ENCODE measurements at places on chromosomes 11 and 22.

DNA sequence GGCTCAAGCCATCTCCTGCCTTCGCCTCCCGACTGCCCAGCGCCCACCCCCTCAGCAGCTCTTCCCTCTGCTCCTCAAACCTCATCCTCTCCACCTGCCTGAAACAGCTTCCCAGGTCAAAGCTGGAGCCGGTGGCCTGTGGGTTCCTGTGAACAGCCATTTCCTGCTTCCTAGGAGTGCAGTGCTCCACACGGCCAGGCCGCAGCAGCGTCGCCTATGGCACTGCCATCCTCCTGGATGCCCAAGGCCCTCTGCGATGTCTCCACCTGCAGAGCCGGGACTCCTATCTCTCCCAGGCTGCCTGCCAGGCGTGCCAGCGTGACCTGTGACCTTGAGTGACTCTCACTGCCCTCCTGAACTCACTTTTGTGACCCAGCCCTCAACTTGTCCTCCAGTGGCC, 24.6 kb downstream of the PPM1F start:
- no peak for DNase-seq

DNA sequence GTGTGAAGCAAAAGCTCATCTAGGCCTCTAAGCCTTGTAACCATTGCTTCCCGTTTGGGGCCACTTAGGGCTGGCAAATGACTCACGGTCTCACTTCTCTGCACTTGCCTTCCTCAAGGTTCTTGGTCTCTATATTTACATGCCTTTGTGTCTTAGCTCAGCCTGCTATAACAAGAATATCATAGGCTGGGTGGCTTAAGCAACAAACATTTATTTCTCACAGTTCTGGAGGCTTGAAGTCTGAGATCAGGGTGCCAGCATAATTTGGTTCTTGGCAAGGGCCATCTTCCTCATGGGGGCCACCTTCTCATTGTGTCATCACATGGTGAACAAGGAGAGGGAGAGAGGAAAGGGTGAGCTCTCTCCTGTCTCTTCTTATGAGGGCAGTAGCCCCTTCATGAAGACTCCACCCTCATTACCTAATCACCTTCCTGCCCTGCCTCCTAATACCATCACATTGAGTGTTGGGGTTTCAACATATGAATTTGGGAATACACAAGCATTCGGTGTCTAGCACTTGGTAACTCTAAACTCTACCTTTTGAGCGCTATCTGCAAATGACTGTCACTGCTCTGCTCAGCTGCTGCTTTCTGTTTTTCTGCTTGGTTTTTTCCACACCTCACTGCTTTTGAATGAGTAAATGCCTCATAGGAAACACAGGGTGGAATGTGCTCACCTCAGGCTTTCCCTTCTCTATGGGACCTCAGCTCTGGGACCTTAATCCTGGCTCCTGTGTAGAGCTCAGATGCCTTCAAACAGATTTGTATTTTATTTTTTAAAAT, 16.2 kb upstream of the ME3 start:
- DNase-seq: peak; percentile 74

DNA sequence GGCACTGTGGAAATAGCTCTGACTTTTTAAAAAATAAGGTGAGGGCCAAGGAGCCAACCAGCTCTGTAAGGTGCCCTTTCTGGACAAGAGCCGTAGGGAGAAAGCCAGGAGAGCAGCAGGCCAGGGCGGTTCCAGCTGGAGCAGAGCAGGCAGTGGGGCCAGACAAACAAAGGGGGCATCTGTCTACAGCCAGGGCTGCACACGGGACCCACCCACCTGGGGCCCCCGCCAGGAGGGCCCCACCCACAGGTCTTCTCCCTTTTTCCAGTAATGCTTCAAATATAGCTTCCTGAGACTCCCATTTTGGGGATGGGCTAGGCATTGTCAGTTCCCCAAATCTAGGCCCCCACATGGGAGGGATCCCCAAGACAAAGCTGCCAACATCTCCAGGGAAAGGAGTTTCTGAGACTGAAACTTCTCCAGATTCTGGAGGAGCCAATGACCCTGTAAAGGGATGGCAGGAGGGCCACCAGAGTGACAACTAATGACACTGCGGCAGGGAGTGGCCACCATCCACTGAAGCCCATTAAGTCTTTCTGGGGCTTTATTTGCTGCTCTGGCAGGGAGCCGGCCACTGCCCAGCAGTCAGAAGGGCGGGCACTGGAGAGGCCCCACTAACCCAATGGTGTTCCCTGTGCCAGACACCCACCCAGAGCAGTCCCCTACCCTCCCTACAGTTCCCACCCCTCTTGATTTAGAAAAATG, 1.9 kb downstream of the ZFTA start:
- no peak for DNase-seq

- DNase-seq: peak; percentile 21
Measured at GRCh38 chr11:122634501-122634900, 21.0 kb upstream of the UBASH3B start.

DNA sequence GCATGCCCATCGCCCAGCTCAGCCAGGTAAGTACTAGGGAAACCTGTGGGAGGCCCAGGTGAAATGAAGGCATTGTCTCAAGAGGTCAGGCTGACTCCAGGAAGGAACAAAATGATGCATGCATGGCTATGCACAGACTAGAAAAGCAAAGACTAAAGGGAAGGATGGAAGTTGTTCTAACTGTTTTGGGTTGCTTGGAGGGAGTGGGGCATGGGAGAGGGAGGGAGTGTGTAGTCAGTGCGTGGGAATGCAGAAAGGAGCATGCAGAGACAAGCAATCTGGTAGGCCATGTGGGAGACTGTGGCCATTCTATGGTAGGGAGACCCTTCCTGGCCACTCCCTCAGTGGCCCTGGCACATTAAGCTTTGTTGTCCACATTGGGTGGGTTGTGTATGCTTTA, 2.9 kb downstream of the MICAL3 start:
- DNase-seq: no peak

GRCh38 chr11:122309262-122309925, 193.4 kb upstream of the BLID start:
- DNase-seq: peak; percentile 8

GRCh38 chr11:64586366-64586765, 4.7 kb upstream of the SLC22A12 start:
- peak; percentile 7 for DNase-seq

GRCh38 chr11:94926271-94926625, 47.1 kb downstream of the CWC15 start:
- DNase-seq: no peak

DNA sequence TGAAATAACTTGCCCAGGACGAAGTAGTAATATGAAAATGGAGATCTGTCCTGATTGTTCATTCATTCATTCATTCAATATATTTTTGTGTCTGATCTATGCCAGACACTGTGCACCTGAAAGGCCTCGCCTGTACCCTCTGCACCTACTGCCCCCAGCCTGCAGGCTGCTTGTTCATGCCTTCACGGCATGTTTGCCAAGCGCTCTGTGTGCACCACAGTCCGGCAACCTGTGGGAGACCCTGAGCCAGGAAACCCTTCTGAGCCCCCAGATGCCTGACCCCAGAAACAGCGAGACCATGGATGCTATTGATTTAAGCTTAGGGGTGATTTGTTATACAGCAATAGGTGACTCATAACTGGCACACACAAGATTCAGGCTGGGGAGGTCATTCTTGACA, 47.0 kb downstream of the RTL6 start:
- DNase-seq: no peak

GRCh38 chr11:133950874-133951326, 5.9 kb downstream of the IGSF9B start:
- no peak for DNase-seq

DNA sequence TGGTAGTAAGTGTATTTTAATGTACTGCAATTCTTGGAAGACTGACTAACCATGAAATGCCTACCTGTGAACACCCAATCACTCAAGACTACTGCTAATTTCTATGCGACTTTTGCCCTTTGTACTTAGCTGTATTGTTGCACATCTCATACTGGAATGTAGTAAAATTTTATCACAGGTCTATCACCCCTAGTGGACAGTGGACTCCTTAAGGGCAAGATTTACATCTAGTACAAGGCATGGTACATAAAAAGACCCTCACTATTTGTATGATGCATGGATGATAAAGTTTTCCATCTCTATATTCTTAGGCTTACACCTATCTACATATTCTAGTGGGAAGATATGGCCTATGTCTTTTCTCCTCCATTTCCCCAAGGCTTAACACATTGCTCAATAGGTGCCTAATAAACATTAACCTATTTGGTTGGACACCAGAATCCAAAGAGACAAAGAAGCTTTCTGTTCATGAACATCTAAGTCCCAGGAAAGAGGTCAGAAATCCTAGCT, 26.1 kb downstream of the SERGEF start:
- no peak for DNase-seq

- DNase-seq: no peak
Measured at GRCh38 chr11:127675581-127675980, 675.0 kb upstream of the KIRREL3 start.

DNA sequence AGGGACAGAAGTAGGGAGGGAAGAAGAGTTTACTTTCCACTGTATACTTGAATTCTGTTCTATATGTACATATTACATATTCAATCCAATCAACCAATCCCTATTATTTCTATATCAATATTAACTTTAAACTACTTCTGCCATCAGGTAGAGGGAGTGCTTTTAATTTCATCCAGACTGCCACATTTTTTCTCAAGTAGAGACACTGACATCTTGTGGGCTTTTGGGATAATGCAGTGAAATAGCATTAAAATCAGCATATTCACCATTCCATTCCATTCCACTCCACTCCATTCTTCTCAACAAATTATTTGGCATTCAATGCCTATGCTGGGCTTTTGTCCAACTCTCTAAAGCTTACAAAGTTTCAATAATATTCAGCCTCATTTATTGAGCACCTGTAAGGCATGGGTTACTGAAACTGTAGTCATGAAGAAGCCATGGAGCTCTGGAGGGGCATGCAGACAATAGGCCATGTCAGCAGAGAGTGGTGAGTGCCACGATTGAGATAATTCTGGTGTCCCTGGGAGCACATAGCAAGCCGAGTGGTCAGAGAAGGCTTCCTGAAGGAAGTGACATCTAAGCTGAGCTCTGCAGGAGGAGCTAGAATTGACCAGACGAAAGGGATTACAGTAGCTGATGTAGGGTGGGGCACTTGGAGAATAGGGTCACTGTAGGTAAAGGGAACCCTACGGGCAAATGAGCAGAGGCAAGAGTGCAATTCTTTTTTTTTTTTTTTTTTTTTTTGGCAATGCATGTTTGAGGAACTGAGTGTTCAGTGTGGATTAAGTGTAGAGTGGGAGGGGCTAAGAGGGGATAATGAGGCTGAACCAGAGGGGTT, 12.8 kb upstream of the CLPB start:
- peak; percentile 70 for DNase-seq

DNA sequence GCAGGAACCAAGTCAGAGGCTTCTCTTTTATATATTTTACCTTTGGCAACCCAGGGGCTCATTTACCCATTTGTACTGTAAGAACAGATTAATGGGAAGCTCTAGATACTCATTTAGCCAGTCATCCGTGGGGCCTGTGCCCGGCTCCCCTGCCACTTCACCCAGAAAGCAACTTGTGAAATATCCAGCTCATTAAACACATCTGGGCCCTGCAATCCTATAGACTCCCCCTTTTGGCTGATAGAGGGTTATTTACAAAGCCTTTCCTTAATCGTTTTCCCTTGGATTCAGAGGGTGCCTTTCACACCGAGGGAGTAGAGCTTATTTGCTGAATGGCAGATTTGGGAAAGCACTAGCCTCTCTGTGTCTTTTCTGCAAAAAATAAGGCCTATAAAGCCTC, 118.7 kb upstream of the SORL1-AS1 start:
- DNase-seq: no peak

DNA sequence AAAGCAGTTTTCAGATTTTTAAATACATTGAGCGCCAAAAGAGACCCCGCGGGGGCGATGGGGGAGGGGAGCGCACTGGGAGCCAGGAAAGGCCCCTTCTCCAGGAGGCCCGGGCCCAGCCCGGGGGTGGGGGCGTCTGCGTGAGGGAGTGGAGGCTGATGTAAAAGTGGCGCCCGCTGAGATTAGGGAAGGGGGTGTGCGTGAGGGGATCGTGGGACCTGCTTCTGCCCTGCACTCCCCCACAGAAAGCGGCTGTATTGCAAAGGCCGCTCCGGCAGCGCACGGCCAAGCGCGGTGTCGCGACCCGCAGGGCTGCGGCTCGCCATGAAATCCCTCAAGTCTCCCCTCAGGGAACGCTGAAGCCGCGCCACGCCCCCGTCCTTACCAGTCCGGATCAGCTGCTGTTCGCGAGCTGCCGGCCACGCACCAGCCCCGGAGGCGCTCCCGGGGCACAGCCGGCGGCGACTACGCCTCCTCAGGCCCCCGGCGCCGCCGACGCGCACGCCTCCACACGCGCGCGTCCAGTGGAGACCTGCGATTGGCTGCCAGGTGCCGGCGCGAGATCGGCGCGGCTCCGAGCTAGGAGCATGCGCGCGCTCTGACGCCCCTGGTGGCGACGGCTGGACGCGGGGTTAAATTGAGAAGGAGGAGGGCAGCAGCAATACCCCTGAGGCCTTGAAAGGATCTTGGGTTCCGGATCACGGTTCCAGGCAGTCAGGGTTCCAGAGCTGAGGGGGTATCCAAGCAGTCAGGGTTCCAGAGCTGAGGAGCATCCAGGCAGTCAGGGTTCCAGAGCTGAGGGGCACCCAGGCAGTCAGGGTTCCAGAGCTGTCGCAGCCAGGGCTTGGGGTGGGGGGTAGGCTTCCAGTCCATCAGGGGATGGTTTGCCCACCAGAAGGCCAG, at the start of gene ZNF280B:
TSS of gene ZNF280B (minus strand) at position 469 of the 903 bp plus-strand sequence. CDS start 19,344 bp downstream, outside the sequence.
- peak; percentile 76 for DNase-seq

DNA sequence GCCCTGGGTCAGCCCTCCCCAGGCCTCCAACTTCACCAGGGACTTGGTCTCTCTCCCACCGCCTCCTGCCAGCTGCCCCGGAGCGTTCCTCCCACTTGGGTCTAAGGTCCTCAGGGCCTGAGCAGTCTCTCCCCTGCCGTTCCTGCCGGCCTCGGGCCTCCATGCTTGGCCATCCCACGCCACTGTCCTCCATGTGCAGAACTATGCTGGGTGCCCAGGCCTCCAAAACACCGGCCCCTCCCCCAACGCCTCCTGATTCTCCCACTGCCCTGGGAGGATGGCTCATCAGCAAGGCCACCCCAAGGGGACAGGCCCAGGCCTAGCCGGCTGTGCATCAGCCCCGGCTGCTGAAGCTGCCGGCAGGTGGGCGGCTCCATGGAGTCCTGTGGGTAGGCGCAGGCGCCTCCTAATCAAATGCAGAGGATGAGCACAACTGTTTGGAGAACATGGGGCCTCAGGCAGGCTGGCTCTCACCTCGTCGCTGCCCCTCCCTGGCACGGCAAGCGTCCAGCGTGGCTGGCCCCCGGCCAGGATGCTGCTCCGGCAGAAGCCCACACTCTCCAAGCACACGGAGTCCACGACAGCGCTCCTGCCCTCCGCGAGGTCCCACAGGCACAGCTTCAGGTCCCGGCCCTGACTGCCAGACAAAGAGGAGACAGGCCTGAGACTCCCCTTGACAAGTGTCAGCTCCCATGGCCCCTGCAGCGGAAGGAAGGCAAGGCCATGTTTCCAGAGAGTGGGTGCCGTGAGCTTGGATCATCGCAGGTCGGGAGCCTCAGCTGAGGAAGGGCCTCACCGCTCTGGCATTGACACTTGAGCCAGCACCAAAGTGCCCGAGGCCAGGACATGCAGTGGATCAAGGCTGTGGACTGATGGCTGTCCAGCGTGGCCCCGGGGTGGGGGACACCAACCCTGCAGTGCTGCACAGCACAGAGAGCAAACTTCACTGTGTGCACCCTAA, 42.6 kb downstream of the GNB1L start:
- DNase-seq: no peak
